Coronary artery (tissue), 2 donors: ENCODE measurements at places on chromosomes 13 and 19.

DNA sequence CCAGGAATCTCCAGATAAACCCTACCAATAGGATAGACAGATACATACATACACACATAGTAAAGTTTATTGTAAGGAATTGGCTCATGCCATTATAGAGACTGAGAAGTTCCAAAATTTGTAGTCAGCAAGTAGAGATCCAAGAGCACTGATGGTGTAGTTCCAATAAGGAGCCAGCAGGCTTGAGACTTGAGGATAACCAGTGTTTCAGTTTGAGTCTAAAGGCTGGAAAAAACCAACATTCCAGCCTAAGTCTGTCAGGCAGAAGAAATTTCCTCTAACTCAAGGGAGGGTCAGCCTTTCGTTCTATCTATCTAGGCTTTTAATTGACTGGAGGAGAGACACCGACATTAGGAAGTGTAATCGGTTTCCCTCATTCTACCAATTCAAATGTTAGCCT lies 110.2 kb upstream of the TSHZ3 start:
- no peak for DNase-seq

DNA sequence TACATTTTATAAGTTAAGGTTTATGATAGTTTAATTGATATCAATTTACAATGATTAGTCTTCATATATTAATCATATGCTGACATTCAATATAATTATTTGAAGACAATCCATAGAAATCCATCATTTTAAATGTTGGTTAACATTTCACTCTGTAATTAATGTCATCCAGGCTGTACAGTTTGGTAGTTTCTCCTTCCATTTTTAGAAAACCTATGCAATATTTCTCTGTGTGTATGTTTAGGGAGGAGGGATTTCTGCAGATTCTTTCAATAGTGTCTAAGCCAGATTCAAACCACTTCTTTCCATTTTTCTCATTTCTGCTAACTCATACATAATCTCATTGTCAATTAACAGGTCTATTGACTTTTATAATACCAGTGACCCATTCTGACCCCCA lies 1159.0 kb upstream of the ATXN8OS start:
- no peak for DNase-seq

DNA sequence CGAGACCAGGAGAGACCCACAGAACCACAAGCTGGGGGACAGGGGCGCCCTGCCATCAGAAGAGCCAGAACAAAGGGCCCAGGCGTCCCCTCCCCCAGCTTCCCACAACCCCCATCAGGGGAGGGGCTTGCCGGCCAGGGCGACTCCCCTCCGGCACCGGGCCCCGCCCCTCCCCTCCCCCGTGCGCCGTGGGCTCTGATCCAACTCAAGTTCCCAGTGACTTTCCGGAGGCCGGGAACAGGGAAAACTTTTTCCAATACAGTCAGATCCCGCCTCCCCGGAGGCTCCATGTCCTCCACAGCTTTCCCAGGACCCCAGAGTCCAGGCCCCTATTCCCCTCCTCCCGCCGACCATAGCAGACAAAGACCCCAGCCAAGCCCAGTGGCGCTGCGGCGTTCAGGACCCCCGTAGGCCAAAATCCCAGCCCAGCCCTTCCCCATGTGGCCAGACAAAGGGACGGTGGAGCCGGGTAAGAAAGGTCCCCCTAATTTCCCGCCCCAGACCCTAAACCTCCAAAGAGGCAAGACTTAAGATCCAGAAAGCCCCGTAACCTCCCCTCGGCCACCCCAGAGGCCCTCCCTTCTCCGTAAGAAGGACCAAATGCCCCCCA lies 673 bp downstream of the TEAD2 start:
- peak; percentile 86 for DNase-seq

DNA sequence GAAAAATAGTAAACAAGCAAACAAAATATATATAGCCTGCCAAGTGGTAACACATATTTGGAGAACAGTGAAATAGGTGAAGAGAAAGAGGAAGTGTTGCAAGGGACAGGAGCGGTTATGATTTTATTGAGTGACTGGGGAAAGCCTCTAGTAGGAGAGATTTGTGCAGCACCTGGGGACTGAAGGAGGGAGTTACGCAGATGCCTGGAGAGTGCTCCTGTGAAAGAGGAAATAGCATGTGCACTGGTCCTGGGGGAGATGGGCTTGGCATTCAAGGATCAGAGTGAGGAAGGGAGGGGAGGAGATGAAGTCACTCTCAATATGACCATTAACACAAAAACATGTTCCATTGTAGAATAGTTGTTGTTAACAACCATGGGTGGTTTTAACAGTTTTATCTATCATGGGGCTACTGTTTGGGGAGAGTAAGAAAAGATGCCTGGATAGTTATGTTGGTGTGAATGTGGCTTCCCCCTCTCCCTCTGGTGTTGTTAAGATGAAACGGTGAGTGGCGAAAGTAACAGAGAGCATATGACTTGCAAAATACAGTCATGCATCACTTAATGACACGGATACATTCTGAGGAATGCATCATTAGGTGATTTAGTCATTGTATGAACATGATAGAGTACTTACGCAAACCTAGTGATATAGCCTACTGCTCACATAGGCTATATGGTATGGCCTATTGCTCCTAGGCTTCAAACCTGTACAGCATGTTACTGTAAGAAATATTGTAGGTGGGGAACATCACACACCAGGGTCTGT lies 251.7 kb upstream of the ARGLU1 start:
- DNase-seq = no peak

- peak; percentile 98 for DNase-seq
Observed at GRCh38 chr19:18020212-18021085, 12.5 kb downstream of the ARRDC2 start.

- DNase-seq = no peak
Observed at GRCh38 chr19:28519218-28519779, 693.7 kb downstream of the UQCRFS1 start.

GRCh38 chr13:114249077-114249476 lies 14.4 kb downstream of the CDC16 start:
- DNase-seq = no peak

- no peak for DNase-seq
Observed at GRCh38 chr13:36143738-36144137, 12.6 kb upstream of the DCLK1 start.

DNA sequence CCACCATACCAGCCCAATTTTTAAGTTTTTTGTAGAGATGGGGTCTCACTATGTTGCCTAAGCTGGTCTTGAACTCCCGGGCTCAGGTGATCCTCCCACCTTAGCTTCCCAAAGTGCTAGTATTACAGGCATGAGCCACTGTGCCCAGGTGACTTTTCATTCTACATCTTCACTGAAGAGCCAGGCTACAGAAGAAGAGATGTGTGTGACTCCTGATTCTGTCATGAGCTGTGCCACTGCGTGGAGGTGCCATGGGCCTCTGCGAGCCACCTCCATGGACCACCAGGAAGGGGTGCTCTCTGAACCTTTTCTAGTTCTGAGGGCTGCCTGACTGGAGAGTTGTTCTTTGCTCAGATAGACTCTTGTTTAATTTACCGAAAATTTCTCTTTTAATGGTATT lies 56.6 kb upstream of the RANBP3 start:
- DNase-seq = peak; percentile 9

DNA sequence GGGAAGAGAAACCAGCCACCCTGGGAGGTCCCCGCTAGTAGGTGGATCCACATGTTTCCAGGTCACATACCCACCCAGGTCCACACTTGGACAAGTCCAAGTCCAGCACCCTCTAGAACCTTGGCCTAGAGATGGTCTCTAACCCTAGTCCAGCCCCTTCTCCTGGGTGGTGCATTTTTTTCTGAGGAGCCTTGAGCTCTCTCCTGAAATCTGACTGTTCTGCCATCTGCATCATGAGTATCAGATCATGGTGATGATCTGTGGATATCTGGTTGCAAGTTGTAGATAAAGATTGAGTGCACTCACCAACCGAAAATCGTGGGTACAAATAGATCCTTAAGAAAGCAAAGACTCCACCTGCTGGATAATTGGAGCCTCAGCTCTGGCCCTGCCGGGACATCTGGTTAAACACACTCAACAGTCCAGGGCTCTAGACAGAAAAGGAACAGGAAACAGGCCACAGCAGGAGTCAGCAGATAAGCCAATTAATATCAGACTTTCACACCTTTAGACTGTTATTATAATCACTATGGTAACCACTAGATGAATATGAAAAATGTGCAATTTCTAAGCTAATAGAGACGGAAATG lies 41.1 kb downstream of the GPR12 start:
- peak; percentile 3 for DNase-seq

- no peak for DNase-seq
Observed at GRCh38 chr13:31394506-31394905, 194.7 kb downstream of the B3GLCT start.

GRCh38 chr19:55261671-55262126 lies 2.9 kb upstream of the PPP6R1 start:
- DNase-seq = no peak

GRCh38 chr13:60662595-60662994 lies 265.6 kb downstream of the TDRD3 start:
- DNase-seq = no peak

DNA sequence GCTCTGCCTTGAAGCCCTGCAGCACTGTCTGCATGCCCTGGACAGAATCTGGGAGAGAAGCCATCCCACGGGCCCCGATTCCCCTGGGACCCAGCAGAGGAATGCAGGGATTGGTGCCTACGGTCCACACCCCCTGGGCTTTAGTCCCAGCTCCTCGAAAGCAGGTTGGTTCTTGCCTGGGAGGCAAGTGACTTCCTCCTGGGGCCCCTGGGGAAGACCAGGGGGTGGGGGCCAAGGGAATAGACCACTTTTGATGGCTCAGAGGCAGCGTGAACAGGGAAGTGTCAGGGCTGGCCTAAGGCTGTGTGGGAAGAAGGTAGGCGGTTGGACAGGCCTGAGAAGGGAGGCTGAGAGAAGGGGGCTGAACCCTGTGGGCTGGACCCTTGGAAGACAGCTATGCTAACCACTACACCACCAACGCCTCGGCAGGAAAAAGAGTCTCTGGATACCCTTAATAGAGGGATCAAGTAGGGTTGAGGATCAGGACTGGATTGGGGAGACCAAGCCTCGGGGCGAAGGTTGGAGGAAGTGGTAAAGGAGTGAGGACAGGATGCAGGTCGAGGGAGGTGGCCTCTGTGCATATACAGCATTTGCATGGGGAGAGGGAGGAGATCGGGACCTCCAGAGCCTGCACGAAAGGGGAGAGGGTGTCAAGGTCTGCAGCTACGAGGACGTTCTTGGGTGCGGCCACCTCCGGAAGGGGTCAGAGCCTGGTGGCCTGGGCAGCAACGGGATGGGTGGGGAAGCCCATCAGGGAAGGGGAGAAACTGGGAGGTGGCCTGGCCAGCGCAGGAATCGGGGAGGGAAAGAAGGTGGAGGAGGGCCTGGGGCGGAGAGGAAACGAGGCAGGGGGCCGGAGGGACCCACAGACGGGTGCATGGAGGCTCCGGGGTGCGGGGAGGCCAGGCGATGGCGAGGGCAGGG lies 709 bp downstream of the DPP9 start:
- peak; percentile 82 for DNase-seq

DNA sequence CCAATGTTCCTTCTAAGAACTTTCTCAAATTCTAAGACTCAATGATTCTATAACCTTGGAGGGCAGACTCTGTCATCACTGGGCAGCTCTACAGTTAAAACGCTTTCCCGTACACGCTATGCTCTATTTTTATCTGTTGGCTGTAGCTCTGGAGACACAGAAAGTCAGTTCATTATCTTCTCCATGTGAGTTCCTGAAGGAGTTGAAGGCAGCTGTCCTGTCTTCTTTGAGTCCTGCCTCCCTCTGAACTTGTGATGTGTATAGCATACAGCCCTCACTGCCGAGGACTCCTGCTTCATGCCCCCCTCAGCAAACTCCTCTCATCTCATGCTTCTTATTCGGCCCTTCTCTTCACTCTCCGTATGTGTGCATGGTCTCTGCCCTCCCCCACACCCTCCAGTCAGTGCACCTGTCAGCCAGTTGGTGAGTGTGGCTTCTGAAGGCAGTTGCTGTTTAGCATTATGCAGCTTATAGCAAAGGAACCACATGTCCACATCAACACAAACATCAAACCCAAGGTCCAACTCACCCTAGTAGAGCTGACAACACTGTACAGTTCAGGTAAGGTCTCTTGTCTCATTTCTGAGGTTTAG lies 504.9 kb downstream of the DIAPH3 start:
- no peak for DNase-seq

- peak; percentile 95 for DNase-seq
Observed at GRCh38 chr19:6460099-6460884, 700 bp upstream of the SLC25A23 start.

DNA sequence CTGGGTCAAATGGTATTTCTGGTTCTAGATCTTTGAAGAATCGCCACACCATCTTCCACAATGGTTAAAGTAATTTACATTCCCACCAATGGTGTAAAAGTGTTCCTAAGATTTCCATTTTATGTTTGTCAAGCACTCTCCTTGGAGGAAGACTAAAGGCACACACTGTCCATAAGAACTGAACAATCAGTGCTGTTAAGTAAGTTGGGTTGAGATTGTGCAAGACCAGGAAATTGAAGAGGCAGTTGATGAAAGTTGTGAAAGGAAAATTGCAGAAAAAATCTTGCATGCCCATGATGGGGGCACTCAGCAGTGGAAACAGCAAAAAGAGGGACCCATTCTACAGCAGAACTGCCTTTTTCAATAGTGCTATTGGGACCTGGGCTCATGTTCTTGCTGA lies 323.6 kb downstream of the DLEU7 start:
- DNase-seq = no peak

GRCh38 chr13:32408296-32409000 lies 19.5 kb downstream of the N4BP2L1 start:
- no peak for DNase-seq

DNA sequence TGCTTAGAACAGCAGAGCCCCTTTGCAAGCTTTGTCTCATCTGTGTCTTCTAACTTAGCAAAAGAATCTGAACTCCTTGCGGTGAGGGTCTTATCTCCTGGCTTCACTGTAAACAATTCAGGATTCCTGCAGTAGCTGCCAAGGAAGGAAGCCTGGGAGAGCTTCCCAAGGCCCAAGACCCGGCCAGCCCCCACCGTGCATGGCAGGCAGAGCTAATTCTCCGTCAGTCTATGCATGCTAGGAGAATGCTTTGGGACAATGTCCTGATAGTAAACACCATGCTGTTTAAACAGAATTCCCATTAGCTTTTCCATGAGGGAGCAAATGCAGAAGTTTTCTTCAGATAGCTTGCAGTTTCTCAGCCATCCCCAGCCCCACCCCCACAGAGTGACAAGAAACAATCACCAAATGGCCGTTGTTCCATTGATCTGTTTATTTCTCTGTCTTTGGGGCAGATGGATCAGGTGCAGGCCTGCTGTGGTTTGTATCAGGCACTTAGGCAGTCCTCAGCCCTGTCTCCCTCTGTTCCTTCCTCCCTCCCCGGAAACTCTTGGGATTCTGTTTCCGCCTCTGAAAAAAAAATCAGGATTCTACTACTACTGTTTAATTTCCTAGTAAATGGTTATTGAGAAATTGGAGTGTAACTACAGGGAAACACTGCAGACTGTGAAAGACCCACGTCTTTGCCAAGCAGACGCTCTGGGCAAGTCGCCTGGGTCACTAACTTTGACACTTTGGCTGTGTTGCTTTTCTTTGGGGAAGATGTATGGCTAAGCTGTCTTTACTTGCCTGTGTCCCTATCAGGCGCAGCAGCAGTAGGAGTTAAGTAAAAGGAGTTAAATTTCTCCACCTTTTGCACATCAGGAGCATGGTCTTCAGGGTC lies 40.7 kb upstream of the SPATA13 start:
- DNase-seq = no peak

- no peak for DNase-seq
Observed at GRCh38 chr19:54477650-54478049, 4.6 kb upstream of the CDC42EP5 start.

- DNase-seq = no peak
Observed at GRCh38 chr13:46154136-46154801, 27.7 kb downstream of the LCP1 start.
